Effector CD4-positive, alpha-beta T cell (primary cell): ENCODE measurements at places on chromosomes 6 and 20.
A peak's percentile ranks its signal among the peaks of the same experiment; 100 is the strongest.

DNA sequence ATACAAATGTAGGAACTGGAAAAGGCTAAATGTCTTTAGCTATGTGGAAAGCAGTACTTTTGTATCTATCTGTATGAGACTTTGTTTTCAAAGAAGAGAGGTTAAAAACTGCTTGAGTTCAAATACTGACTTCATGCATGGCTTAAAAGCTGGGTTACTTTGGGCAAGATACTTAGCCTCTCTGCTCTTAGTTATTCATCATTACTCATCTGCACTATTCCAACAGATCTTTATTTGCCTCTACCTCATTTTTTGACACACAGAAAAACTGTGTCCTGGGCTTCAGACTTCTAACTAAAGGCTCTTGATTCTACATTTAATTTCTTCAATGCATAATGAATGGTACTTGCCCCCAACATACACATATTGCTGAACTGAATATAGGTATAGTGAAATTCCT, 114.8 kb downstream of the DST start:
- no peak for DNase-seq

DNA sequence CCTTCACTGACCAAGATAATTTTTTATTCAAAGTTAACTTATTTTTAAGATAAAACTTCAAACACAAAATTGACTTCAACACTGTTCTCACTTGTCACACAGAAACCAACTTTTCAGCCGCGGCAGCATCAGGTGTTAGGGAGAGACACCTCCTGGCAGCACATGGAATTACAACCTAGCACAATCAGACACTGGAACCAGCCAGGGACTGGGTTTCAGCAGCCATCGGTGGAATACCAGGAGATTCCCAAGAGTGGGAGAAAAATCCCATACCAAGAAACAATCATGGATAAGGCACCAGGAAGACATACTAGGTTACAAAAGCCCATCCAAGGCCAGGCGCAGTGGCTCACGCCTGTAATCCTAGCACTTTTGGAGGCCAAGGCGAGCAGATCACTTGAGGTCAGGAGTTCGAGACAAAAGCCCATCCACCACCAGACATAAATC, 70.0 kb downstream of the SNX5 start:
- peak; percentile 53 for DNase-seq

GRCh38 chr20:23272176-23273029, 78.2 kb upstream of the NXT1 start:
- no peak for DNase-seq

GRCh38 chr6:133630651-133631050, 258.3 kb upstream of the TCF21 start:
- DNase-seq: no peak

GRCh38 chr20:11776687-11777086, 141.0 kb upstream of the BTBD3 start:
- no peak for DNase-seq

DNA sequence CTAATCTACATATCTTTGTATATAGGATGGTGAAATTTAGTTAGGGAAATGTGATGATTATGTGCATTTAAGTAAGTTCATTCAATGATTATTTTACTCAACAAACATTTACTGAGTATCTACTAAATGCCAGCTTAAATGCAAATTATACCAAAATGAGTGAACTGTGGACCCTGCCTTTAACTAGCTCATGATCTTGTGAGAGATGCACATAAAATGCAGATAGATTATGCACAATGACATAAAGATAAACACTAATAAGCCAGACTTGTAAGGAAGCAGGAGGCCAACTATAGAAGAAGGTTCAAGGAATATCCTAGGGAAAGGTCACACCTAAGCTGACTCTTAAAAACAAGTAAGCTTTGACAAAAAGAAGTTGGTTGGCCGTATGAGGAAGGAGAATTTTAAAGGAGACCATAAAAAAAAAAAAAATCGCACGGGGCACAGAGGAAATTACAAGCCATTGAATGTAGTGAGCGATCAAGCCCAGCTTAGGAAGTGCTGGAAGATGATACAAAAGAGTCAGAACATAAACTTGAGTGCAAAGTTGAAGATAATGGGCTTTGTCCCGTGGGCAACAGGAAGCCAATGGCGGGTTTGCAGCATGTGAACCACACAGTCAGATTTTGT, 107.9 kb downstream of the NRSN1 start:
- no peak for DNase-seq

GRCh38 chr6:93420163-93420795, 920 bp upstream of the EPHA7 start:
- DNase-seq: no peak

GRCh38 chr20:57598060-57598459, 22.2 kb downstream of the ZBP1 start:
- DNase-seq: no peak

GRCh38 chr20:53243152-53243551, 271.0 kb downstream of the TSHZ2 start:
- DNase-seq: no peak

DNA sequence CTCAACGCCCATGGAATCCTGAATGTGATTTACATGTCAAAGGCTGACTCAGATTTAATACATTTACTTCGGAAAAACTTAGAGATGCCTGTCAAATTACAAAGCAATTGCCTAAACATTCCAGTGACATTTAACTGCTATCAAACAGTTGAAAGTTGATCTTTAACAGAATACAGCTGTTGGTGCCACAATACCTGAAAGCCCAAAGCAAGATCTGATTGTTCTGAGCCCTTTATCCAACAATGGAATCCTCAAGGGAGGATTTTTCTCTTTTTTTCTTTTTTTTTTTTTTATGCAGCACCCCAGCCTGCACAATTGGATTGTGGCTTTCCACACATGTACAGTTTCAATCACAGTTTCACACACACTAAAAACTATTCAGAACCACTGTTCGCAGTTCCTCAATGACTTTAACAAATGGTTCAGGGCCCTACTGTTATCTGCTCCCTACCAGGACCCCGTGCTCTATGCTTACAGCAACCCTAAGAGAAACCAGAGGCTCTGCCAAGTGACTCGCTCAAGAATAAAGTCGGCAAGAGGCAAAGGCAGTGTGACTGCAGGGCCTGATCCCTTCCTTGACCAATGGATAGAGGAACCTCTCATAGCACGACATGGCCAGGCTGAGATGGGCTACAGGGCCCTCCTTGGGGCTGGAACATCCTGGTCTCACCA, 33.3 kb downstream of the EPB41L2 start:
- no peak for DNase-seq

- DNase-seq: no peak
These were observed 83.3 kb downstream of the SOD2 start for GRCh38 chr6:159609652-159610178.

DNA sequence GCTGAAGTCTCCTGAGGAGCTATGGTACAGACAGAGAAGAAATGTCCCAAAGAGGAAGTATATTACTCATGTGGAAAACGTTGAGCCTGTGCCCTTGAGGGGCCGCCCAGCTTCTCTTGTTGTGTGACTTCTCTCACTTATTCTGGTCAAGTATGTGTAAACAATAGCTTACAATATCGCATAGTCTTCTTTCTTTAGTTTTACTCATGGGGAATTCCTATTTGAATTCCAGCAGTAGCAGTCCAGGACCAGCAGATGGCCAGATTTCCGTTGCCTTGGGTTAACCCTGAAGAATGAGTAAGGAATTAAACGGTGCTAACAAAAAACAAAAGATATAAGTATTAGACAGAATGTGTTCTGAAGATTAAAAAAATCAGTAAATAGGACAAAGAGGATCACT, 522.0 kb upstream of the GJE1 start:
- no peak for DNase-seq

GRCh38 chr6:156752666-156753301, 24.4 kb upstream of the ARID1B start:
- no peak for DNase-seq

DNA sequence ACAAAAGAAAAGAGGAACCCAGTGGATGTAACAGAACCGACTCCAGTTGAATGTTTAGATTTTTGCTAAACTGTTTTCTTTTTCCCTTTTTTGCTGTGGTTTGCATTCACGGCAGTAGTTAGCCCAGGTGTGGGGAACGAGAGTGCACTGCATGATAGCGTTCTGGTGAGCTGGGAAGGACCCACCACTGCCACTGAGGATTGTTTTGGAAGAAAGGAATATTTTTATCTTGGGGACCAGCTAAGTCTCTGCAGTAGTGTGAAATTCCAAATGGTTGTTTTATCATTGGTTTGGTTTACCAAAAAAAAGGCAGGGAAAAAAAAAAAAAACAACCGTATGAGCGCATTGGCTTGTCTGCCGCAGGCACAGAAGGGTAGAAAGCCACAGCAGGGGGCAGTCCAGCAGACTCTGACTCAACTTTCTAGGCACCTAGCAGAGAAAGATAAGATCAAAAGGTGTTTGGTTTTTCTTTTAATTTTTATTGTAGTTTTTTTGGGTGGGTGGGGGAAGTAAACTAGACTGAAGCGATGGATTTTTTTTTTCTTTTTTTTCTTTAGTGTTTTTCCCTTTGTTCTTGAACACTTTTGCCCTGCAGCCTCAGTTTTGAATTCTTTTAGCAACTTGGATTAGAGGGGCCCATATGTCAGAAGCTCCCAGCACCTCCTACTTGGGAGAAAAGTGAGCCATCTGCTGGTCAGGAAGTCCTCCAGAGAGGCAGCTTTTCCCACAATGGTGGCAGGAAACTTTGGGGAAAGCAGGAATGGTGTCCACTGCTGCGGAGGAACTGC, 13.5 kb upstream of the RAB5IF start:
- peak; percentile 49 for DNase-seq

DNA sequence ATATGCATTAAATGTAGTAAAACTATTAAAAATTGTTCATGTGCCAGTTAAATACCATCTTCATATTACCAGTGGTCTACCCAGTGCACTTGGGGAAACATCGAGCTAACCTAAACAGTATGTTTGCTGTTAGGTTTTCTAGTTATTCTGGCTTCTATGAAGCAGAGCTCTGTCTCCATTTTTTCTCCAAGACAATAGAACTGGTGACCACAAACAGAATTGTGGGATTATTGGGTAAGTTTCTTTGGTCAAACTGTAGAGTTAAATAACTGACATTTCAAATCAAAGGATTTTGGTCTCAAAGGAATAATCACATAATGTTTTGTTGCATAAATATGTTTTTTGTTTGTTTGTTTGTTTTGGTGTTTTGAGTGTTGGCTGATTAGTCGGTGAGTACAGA, 40.5 kb upstream of the EDN3 start:
- DNase-seq: no peak

GRCh38 chr6:31128093-31128676, 7.9 kb upstream of the CDSN start:
- DNase-seq: peak; percentile 70

- DNase-seq: no peak
These were observed 232.4 kb downstream of the SAMD5 start for GRCh38 chr6:147740916-147741315.

GRCh38 chr6:143293523-143293922, 157.0 kb downstream of the ADAT2 start:
- no peak for DNase-seq

GRCh38 chr20:8798505-8798904, 270.4 kb upstream of the PLCB4 start:
- no peak for DNase-seq
